Ovary (tissue), 10 donors: ENCODE measurements at places on chromosomes 7 and 10.

- no peak for DNase-seq
Measured at GRCh38 chr10:13890233-13891127, 303.7 kb downstream of the PRPF18 start.

- peak; percentile 77 for DNase-seq
Measured at GRCh38 chr10:3785851-3786271, 852 bp upstream of the KLF6 start.

DNA sequence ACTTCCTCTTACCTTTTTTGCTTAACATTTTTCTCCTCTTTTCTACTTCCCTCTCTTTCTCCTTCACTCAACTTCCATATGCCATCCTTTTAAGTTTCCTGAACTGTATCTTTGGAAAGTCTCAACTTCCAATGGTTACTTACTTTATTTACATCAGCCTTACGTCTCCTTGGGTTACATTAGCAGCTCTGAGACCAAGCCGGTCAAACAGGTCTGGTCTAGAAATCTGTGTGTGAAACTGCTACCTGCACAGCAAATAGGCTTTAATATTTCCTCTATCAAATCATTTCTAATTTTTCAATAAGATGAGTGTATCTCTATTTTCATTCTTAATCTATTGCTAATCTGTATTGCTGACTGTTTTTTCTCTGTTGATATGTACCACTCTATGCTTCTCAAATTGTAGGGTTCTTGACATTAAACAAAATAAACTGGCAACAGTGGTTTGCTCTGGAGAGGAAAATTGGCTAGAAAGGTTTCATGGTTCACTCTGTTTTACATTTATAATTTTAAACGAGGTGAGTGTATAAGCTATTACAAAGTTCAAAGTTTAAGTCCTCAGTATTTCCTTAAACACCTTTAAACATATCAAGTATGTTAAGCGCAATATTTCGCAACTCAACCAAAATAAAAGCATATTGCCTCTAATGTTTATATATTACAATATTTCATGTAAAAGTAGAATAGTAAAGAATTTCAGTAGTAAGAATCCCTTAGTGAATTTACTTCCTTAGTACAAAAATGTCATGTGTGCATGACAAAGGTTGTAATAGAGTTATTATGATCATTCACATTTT lies 3.6 kb upstream of the SEMA3C start:
- DNase-seq: no peak

- peak; percentile 32 for DNase-seq
Measured at GRCh38 chr7:152574892-152575548, 100.9 kb downstream of the XRCC2 start.

GRCh38 chr10:85618841-85619240 lies 747.8 kb downstream of the GRID1 start:
- no peak for DNase-seq

DNA sequence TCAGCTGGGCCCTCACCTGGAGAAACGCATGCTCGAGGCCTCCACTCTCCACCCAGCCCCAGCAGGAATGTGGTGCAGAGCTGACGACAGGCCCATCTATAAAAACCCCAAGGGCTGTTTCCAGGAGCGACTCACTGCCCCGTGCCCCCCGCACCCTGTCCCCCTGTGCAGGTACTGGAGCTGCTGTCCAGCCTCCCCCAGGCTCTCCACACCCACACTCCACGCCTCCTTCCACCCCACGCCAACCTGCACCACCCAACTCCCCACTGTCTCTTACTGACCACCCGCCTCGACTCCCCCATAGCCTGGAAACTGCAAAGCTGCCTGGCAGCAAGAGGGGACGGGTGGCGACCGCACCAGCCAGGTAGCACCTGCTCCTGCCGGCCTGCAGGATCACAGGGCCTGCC lies 43.3 kb downstream of the DIP2C start:
- no peak for DNase-seq

GRCh38 chr7:91800389-91800788 lies 80.1 kb downstream of the MTERF1 start:
- no peak for DNase-seq

GRCh38 chr7:81441750-81442149 lies 328.1 kb downstream of the HGF start:
- no peak for DNase-seq

DNA sequence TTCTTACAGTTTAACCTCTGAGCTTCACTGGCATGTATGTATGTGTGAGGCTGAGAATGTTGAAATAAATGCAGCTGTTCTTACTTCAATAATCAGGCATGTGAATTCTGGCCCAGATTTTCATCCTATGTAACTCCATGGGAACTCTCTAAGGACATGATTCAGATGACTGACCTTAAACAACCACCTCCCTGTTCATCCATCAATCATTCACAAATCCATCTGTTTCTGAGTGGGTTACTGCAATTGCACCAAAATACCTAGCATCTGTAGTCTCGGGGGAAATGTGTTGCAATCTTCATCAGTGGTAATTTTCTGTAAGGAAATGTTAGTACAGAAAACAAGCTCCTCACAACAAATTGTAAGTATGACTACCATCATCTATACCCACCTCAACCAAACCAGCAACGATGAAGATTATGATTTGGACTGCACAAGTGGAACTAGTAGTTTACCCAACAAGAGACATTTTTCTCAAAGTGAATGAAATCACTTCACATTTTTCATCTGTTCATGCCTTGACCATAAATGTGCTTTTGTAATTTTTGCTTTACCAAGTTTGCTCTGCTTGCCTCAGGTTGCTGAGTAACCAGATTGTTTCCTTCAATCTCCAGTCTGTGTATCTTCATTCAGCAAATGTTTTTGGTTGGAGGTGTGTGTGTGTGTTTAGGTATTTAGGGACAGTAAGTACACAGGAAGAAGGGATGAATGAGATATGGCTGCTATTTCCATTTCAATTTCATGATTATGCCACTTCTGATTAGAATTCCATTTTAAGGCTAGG lies 65.7 kb upstream of the FZD8 start:
- DNase-seq: no peak
